ENCODE measurements at places on chromosomes 11 and 22.

GRCh38 chr11:18936002-18936673 lies 3.1 kb downstream of the MRGPRX1 start:
- DNase-seq, result no peak

DNA sequence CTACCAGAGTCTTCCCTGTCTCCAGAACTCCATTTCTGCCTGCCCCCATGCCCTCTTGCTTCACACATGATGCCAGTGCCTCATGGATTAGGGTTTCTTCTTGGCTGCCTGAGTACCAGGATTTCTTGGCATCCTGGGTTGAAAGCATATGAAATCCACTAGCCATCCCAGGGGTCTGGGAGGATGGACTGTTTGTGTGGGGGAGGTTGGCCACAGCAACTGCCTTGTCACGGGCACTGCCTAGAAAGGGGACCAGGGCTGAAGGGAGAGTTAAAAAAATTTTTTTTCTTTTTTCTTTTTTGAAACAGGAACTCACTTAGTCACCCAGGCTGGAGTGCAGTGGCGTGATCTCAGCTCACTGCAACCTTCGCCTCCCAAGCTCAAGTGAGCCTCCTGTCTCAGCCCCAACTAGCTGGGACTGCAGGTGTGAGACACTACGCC lies 4.2 kb downstream of the USP35 start:
- DNase-seq, result no peak

- DNase-seq, result no peak
Measured at GRCh38 chr11:66542362-66542761, 3.5 kb downstream of the ZDHHC24 start.

DNA sequence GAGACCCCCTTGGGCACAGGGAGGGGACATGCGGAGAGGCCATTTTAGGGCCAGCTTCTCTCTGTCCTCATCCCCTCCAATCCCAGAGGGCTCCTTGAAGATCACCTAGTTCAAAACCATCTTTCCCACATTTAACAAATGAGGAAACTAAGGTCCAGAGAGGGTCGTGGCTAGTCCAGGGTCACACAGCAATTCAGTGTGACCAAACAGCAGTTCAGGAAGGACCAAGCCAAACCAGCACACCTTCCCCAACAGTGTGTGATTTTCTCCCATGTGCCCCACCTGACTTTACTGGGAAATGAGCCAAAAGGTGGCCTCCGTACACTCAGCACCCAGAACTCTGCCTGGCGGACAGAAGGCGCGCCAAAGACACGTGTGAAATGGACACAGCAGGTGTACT lies 51.3 kb downstream of the CACNA1I start:
- DNase-seq, result no peak

- DNase-seq, result no peak
Measured at GRCh38 chr11:129637473-129637872, 178.2 kb upstream of the TMEM45B start.

- no peak for DNase-seq
Measured at GRCh38 chr11:70713988-70714665, 315.8 kb downstream of the CTTN start.

All from activated B cell treated with CpG ODN at 0.5 μM for 24 hours (primary cell).